ENCODE measurements at places on chromosomes 12 and 14. TPM values are rescaled to one million over a fixed set of nuclear protein-coding genes. Genes with fewer than 3 reads are reported as not detected.

- no peaks in the 10 kb centered on the region for H3K27me3 ChIP-seq
- no peak overlapping the region for H3K4me3 ChIP-seq
- no peaks in the 10 kb centered on the region for H3K4me1 ChIP-seq
- no peak for DNase-seq
- H3K27ac ChIP-seq: no peak overlapping the region
Observed at GRCh38 chr12:132353811-132354210, 24.4 kb upstream of the GALNT9 start.

GRCh38 chr12:103583008-103583407, 4.1 kb upstream of the STAB2 start:
- no peaks in the 10 kb centered on the region for H3K4me1 ChIP-seq
- DNase-seq: no peak
- no peaks in the 10 kb centered on the region for H3K36me3 ChIP-seq
- no peaks in the 10 kb centered on the region for H3K27me3 ChIP-seq
- no peak overlapping the region for H3K4me3 ChIP-seq
- no peak overlapping the region for H3K27ac ChIP-seq

- peak; percentile 50 for DNase-seq
- H3K36me3 ChIP-seq: no peaks in the 10 kb centered on the region
- H3K4me1 ChIP-seq: no peaks in the 10 kb centered on the region
- no peak overlapping the region for H3K4me3 ChIP-seq
Observed at GRCh38 chr12:111126331-111126730, 206.0 kb upstream of the MYL2 start.

- H3K27me3 ChIP-seq: no peaks in the 10 kb centered on the region
- H3K36me3 ChIP-seq: no peaks in the 10 kb centered on the region
- no peaks in the 10 kb centered on the region for H3K4me1 ChIP-seq
- no peak overlapping the region for H3K27ac ChIP-seq
- no peak for DNase-seq
Observed at GRCh38 chr12:84131076-84131475, 781.5 kb downstream of the SLC6A15 start.

UBE3B gene
- 40.2 TPM for total RNA-seq

LYZ gene
- total RNA-seq: 180 TPM

AICDA gene
- total RNA-seq: not detected

SMCO3 gene
- total RNA-seq: 0.26 TPM

CD163L1 gene
- 39.8 TPM for total RNA-seq

SLC24A4 gene
- 1.0 TPM for total RNA-seq
